CD4-positive, alpha-beta T cell treated with Interleukin-6 for 4 hours (primary cell): ENCODE measurements at places on chromosomes 7 and 10.
A peak's percentile ranks its signal among the peaks of the same experiment; 100 is the strongest.

DNA sequence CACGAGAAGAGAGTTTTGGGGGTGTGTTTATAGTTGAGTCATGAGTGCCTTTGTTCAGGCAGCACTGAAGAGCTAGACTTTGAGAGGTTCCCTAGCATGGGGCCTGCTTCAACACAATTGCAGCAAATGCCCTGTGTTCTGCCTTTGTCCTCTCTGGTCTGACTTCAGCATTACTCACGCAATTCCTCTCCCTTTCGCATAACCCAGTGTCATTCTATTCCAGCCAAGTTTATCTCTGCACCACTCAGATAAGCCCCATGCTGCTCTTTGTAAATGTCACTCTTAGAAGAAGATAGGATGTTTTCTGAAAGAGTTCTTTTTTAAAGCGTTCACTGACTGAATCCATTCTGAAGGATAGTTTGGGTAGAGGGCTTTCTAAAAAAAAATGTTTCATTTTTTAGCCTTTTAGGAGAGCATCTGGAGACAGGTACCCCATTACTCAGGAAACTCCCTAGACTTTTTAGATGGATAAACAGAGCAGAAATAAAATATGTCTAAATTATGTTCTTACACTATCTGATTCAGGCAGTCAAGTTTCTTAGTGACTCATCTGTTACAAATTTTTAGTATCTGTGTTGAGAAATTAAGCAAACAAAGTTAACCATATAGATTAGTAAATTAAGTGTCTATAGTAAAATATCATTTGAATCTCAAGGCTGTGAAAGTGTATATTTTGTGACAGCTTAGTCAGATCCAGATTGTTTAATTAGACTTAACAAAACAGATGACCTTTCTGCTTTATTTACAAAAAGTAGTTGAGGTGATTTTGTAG, 318.5 kb downstream of the GPR158 start:
- DNase-seq, result no peak

- DNase-seq, result no peak
Measured at GRCh38 chr10:10293481-10293951, 724.2 kb upstream of the CELF2 start.

DNA sequence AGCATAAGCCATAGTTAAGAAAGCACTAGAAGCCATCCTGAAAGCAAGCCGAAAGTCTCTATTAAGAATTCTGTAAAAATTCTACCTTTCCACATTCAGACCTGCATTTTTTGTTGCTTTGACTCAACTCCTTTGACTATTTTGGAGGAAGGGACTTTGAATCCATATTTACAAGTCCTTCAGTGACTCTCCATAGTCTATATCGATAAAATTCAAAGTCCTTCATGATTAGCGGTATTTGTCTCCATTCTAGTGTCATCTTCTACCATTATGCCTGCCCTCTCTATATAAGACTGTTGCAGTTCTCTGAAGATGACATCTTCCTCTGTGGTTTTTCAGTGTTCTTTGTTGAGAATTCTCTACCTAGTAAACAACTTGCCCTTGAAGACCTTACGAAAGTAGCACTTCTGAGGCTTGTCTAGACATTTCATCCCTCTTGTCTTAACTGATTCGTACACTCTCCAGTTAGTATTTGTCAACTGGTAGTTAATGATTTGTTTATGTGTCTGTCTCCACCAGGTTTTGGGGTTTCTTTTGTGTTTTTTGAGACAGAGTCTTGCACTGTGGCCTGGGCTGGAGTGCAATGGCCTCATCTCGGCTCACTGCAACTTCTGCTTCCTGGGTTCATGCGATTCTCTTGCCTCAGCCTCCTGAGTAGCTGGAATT, 1.7 kb downstream of the CCSER2 start:
- peak; percentile 18 for DNase-seq

DNA sequence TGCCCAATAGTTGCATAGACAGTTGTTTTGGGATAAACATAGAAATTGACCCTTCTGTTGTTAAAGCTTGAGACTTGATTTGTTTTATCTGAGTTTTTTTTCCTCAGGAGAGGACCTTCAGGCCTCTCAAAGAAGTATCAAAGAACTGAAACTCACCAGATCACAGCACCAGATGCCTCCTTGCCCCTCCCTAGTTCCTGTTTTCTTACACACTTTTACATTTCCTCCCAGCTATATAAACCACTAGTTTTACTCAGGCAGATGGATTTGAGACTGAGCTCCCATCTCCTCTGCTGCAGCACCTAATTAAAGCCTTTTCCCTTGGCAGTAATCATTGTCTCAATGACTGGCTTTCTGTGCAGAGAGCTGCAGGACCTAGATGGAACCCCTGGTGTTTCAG, 150.6 kb upstream of the NRG3 start:
- peak; percentile 1 for DNase-seq

DNA sequence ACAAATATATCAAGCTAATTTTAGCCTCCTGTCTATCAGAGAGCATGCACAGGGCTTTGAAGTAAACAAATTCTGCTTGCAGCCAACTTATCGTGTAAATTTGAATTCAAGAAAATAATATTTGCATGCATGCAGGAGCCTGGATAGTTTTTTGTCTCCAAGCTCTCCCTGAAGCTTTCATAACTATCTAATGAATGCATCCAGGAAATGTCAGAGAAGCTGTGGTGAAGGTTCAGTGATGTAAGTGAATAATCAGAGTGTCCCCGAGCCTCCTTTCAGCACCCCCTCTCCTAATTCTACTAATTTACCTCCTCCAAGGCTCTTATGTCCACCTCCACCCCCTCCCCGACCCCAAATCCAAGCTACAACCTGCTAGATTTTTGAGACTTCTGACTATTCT, 172.0 kb upstream of the ZNF32 start:
- DNase-seq, result no peak

- DNase-seq, result peak; percentile 18
Measured at GRCh38 chr7:128103498-128104107, 72.4 kb upstream of the LRRC4 start.

GRCh38 chr10:62528441-62528840, 154.3 kb downstream of the ZNF365 start:
- no peak for DNase-seq

DNA sequence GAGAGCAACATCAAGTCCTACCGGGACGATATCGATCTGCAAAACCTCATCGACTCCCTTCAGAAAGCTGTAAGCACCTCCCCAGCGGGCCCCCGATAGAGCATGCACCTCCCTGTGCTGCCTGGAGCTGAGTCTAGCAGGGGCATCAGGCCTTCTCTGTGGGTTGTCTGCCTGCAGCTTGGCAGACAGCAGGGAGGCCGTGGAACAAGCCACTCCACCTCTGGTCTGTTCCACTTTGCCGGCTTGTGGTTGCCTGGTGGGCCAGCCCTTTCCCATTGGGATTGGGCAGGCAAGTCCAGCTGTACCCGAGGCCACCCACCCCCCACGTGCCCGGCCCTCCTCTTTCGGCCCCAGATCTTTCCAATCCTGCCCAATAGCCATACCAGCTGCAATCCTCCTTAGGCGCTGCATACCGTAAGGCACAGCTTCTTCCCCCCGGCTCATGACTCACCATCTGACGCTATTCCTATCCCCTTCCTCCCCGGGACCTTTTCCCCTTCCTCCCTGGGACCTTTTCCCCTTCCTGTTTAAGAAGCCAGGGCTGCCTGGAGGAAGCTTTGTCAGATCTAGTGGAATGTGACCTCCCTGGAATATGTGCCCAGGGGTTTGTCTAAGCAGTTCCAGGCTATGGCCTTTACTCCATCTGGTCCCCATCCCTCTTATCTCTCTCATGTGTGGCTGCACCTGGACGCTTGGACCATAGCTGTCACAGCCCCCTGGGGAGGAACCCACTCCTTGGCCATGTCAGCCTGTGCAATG, 28.1 kb upstream of the SH2D4B start:
- no peak for DNase-seq

- no peak for DNase-seq
Measured at GRCh38 chr7:108326938-108327337, 129.3 kb downstream of the NRCAM start.

DNA sequence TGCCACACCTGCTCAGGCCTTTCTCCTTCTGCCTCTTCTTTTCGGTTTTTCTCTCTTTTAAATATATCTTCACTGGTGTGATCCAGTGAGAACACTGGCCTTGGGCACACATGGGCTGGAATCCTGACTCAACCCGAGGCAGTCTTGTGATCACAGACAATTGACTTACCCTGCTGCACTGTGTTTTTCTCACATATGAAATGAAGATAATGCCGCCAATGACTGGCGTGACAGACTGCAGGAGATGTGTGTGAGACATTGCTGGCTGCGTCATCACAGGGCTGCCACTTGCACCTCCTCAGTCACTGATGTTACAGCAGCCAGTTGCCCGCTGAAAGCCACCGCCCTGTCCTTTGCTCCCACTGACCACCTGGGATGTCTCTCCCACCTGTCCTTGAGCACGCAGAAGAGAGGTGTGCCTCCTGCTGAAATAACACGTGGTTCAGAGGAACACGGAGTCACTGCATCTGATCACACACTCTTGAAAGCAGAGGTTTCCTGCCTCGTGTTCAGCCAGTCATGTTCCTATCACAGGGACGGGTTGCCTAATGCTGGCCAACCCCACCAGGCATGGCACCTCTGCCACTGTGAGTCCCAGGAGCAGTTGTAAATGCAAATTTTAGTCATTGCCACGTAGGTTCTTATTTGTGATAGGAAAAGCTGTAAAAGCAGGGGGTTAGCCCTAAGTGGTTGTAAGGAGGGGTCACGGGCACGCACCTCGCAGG, 124.6 kb upstream of the LANCL2 start:
- DNase-seq, result no peak

DNA sequence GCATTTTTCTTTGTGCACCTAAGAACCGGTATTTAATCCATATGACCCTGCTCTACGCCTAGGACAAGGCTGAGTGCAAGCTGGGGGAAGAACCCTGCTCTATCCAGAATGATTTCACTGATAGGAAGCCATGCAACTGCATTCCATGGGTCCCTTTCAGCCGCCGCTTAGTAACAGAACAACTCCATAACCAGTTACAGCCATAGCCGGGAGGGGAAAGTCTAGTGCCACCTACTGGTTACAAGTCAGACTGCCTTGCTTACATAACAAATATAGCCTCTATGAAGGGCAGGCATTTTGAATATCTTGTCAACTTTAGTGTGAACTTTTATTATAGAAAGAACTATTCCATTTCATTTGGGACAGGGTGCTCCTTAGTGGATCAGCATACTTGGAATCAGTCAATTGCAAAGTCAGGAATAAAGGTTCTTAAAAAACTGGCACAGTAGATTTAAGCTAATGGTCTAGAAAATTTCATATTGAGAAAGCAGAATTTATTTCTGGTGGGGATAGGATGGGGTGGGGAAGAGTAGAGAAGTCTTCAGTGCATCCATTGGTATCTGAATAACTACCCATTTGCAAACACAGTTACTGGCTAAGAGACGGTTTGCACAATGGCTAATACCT, 521.7 kb downstream of the ADRA2A start:
- peak; percentile 37 for DNase-seq

GRCh38 chr10:95818668-95819067, 62.7 kb downstream of the ENTPD1 start:
- DNase-seq, result no peak

DNA sequence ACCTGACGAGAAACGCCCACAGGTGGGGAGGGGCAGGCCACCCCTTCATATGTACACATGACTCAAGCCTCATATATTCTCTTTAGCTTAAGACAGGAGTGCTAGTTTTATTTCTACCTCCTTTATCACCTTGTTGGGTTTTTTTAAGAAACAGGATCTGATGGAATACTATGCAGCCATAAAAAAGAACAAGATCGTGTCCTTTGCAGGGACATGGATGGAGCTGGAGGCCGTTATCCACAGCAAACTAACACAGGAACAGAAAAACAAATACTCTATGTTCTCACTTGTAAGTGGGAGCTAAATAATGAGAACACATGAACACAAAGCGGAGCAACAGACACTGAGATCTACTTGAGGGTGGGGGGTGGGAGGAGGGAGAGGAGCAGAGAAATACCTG, 11.2 kb upstream of the HUS1 start:
- no peak for DNase-seq

GRCh38 chr10:31158011-31158658, 126.5 kb upstream of the ZNF438 start:
- no peak for DNase-seq

DNA sequence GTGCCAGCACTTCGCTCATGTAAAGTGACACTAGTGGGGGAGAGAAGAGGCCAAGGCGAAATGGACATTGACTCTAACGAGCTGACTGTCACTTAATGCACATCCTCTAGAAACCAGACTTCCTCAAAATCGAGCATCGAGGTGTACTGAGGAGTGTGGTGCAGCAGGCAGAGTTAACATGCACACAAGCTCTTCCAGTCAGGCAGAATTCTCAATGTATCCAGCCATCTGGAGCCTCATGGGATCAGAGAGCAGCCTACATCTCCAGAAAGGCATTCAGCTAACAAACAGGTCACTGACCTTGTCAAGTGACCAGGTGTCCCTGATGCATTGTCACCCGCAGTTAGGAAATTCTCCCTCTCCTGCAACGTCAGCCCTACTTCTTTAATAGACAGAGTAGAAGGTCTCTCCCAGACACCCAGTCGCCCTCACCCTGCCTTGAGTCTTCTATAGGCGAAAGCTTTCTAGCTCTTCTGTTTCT, 259.8 kb upstream of the AOAH start:
- no peak for DNase-seq

GRCh38 chr10:71945819-71946474, 18.2 kb upstream of the CHST3 start:
- no peak for DNase-seq

DNA sequence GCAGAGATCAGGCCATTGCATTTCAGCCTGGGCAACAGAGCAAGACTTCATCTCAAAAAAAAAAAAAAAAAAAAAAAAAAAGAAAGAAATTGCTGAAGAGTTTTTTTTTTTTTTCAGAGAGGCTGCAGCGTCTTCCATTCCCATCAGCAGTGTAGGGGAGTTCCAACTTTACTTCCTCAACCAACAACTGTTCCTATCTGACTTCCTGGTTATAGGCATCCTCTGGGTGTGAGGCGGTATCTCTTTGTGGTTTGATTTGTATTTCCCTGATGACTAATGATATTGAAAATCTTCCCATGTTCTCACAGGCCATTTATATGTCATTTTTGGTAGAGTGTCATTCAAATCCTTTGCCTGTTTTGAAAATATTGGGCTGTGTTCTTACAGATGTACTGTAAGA, 40.2 kb downstream of the PRTFDC1 start:
- peak; percentile 14 for DNase-seq

DNA sequence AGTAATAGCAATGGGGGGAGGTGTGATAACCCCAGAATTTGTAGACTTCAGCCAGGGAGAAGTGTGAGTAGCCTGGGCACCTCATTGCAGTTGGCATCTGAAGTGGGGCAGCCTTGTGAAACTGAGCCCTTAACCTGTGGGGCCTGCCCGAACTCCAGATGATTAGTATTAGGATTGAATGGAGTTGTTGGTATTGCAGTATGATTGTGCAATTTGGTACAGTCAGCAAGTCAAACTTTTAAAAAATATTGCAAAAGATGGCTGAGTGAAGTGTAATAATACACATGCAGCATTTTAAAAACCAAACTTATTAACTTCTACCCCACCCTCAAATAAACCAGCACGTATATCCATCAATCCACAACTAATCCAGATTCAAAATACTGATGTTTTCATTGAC, 9.3 kb downstream of the RBM33 start:
- DNase-seq, result no peak
